ENCODE measurements at places on chromosomes 2 and 18.

DNA sequence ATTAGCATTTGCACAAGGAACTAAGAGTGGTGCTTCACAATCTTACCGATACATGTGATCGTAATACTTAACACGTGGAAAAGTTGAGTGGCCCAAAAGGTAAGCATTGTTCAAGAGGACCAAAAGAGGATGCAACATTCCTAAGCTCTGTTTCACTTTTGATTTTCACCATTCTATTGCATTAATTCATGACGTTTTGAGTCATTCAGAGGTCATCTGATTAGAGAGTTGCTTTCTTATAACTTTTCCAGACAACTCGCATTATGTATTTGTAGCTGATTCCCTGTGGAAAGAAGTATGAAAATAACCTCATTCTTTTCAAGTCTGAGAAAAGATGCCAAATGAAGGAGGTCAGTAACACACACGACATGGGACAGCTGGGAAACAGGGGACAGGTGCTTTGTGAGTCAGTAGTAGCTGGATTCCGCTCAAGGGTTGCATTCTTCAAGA, 344.4 kb downstream of the RND3 start:
- no peak for DNase-seq

DNA sequence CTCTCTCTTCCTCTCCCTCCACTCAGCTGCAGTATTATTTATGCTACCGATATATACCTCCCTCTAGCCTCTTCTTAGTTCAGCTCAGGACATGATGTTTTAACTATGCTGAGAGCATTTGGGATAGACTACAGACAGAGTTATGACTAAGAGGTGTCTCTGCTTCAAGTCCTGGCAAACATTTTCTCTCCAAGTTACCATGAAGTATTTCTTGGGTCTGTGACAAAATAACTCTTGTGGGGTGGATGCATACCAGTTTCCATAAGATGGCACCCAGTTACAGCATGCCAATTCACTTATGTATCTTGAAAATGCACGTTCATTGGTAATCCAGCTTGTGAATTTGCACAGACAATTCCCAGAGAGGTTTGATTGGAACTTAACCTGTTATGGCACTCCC, 737.6 kb downstream of the SLC4A3 start:
- DNase-seq, result no peak

GRCh38 chr2:120626566-120626965, 109.1 kb upstream of the GLI2 start:
- no peak for DNase-seq

GRCh38 chr2:191907545-191907944, 60.7 kb upstream of the CAVIN2 start:
- DNase-seq, result no peak

DNA sequence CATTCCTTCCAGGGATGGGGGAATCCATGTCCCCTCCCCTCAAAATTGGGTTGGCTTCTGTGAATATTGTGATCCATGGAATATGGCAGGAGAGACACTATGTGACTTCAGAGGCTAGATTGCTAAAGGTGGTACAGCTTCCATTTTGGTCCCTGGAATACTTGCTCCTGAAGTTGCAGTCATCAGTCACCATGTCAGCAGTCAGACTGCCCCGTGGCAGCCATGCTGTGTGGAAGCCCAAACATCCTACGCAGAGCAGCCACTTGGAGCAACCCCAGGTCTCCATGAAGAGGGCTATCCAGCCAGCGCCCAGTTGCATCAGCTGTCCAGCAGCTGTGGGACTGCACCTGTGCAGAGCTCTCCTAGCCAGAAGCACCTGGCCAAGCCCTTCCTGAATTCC, 15.8 kb upstream of the KDSR start:
- DNase-seq, result no peak

GRCh38 chr2:9738535-9739496, 104.5 kb upstream of the TAF1B start:
- no peak for DNase-seq

DNA sequence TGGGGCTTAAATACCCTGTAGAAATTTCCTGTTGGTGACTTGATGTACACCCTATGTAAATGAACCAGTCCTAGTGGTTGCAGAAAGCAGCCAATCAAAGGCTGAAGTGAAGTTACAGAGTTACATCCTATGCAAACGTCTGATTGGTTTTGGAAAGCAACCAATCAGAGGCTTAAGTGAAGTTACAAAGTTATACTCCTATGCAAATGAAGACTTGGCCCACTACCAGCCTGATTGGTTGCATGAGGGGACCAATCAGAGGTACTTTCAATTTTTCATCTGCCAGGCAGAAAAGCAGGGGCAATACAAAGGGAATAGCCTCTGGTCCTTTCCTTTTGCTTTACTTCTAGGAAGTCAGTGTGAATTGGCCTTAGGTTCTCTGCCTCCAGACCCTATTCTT, 13.6 kb upstream of the ZNF397 start:
- no peak for DNase-seq

DNA sequence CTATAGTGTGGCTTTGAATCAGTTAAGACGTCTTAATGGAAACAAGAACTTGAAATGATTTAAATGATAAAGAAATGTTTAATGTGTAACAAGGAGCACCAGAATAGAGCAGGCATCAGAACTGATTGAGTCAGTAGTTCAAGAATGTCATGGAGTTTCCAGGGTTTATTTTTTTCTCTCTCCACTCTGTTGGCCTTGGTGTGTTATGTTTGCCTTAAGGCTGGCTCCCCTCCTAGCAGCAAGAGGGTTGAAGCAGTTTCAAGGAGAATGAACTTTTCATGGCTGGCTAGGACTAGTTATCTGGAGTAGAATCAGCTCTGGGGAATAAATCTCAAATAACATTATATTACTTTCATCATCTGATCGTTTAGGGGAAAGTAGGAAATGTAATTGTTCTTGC, 13.4 kb upstream of the GLS start:
- no peak for DNase-seq

GRCh38 chr2:213162516-213163118, 11.2 kb upstream of the IKZF2 start:
- no peak for DNase-seq

- DNase-seq, result no peak
Observed at GRCh38 chr2:102892698-102893310, 131.0 kb downstream of the TMEM182 start.

DNA sequence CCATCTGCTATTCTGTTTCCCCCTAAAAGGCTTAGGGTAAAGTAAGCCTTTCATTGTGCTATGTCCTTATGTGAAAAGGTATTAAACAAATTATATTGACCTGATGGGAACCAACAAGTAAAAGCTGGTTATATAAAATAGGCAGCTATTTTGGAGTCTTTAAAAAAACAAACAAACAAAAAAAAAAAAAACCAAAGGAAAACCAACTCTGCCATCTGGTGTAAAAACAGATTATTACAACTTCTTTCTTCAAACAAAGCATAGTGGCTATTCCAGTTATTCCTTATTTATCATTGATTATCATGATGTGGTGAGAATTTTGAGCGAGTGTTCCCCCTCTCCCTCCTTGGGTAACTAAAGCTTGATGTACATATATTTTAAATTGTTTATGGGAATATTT, 122.3 kb upstream of the FHL2 start:
- DNase-seq, result no peak

DNA sequence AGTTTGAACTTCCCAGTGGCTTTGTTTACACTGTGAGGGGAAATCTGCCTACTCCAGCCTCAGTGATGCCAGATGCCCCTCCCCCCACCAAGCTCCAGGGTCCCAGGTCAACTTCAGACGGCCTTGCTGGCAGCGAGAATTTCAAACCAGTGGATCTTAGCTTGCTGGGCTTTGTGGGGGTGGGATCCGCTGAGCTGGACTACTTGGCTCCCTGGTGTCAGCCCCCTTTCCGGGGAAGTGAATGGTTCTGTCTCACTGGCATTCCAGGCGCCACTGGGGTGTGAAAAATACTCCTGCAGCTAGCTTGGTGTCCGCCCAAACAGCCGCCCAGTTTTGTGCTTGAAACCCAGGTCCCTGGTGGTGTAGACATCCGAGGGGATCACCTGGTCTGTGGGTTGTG, 70.0 kb upstream of the NEUROD1 start:
- no peak for DNase-seq

DNA sequence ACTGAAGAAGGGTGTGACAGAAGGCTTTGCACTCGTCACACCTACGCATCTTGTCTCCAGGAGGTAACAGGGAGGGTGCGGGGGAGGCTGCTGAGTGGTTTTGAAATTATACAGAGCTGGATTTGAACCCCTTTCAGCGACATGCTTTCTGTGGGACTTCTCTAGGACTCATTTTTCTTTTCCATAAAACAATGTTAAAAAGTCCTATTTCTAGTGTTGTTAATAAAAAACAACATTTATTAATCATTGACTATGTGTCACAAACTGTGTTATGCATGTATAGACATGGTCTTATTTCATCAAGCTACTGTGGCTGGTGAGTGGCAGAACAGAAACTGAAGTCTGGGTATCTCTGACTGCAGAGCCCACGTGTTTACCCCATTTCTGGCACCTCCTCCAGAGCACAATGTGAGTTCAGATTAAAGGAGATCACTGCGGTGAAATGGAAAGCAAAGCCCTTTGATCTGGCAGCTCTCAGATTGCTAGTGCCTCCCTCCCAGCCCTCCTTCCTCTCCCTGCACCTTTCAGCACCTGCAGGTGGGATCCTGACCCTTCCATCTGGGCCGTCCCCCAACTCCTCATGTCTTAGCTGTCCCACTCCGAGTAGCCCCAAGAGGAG, 315.5 kb upstream of the MYT1L start:
- no peak for DNase-seq

All from COR-L47 (cell line).